Stimulated activated CD4-positive, alpha-beta T cell treated with anti-CD3 and anti-CD28 coated beads, Interleukin-15, amount 100 ng/mL, for 1 hour (primary cell): ENCODE measurements at places on chromosomes 2 and 18.

GRCh38 chr2:191462370-191462769 lies 215.6 kb upstream of the NABP1 start:
- DNase-seq, result no peak

GRCh38 chr2:162333968-162334367 lies 10.0 kb upstream of the GCA start:
- no peak for DNase-seq

DNA sequence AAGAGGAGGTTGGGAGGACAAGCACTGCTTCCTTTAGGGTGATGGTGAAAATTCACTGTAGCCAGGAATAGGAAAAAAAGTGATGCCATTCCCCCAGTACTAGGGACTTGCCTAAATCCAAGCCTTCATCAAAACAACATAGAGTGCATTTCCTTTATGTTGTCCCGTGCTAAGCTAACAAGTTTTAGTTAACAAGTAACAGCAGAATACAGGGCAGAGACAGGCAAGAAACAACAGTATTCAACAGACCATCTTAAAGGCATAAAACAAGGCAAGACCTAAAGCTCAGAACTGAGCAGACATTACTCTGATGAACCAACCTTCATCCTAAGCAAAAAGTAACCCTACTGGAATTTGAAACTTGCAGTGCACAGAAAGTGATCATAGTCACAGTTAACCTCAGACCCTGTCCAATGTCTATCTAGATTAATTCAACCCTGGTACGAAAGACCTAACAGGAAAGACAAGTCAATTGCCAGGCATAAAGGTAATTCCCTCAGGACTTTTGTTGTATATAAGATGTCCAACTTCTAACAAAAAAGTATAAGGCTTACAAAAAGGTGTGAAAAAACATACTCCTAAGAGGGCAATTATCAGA lies 34.4 kb upstream of the GALNT1 start:
- no peak for DNase-seq

- DNase-seq, result no peak
Observed at GRCh38 chr2:21415234-21415633, 291.5 kb downstream of the TDRD15 start.

DNA sequence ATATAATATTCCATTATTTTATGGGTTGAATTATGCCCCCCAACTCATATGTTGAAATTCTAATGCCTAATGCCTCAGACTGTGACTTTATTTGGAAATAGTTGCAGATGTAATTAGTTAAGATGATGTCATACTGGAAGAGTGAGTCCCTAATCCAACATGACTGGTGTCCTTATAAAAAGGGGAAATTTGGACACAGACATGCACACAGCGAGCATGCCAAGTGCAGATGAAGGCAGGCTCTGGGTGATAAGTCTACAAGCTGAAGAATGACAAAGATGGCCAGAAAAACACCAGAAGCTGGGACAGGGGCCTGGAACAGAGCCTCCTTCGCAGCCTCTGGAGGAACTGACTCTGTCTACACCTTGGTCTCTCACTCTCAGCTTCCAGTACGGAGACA lies 10.0 kb upstream of the ASAP2 start:
- DNase-seq, result no peak

DNA sequence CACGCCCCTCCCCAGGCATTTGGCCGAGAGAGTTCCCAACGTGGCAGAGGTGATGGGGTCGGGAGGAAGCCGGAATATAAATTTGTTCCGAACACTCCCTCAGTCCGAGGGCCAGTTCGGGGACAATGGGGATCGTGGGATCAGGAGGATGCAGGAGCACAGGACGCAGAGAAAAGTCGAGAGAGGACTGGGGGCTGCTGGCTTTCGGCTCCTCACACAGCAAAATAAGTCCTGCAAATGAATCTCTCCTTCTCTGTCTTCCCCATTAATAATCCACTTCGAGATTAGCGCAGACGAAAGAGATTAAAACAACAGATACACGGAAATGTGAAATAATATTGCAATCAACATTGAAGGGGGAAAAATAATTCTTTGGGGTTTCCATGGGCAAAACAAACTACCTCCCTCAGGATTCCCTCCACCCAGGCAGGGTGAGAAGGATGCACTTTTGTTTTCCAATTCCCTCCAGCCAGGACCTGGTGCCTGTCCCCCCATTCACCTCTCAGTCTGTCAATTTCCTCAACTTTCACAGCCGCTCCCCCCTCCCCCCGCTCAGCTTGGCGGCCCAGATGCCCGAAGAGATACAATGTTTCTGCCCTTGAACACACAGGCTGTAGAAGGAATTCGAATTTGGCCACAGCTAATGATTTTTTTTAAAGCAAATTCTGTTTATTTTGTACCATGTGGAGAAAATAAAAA lies 3.1 kb upstream of the ZEB2 start:
- DNase-seq, result no peak

- DNase-seq, result no peak
Observed at GRCh38 chr2:238790833-238791230, 57.1 kb upstream of the TWIST2 start.

GRCh38 chr2:227536445-227536844 lies 62.2 kb upstream of the SCYGR2 start:
- no peak for DNase-seq

DNA sequence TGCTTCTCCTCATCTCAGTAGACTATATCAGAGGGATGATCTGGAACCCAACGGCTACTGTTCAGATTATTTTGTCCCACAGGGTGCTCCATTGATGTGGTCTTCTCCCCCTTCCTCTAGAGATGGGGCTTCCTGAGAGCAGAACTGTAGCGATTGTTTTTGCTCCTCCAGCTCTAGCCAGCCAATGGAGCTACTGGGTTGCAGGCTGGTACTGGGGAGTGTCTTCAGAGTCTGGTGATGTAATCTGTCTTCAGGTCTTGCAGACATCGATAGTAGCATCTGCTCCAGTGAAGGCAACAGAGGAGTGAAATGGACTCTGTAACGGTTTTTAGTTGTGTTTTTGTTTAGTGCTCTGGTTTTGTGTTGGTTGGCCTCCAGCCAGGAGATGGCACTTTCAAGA lies 621.9 kb downstream of the RNF144A start:
- DNase-seq, result no peak

- DNase-seq, result no peak
Observed at GRCh38 chr2:112020561-112020960, 34.5 kb upstream of the TMEM87B start.

- DNase-seq, result no peak
Observed at GRCh38 chr2:111665011-111665410, 219.0 kb downstream of the ANAPC1 start.

DNA sequence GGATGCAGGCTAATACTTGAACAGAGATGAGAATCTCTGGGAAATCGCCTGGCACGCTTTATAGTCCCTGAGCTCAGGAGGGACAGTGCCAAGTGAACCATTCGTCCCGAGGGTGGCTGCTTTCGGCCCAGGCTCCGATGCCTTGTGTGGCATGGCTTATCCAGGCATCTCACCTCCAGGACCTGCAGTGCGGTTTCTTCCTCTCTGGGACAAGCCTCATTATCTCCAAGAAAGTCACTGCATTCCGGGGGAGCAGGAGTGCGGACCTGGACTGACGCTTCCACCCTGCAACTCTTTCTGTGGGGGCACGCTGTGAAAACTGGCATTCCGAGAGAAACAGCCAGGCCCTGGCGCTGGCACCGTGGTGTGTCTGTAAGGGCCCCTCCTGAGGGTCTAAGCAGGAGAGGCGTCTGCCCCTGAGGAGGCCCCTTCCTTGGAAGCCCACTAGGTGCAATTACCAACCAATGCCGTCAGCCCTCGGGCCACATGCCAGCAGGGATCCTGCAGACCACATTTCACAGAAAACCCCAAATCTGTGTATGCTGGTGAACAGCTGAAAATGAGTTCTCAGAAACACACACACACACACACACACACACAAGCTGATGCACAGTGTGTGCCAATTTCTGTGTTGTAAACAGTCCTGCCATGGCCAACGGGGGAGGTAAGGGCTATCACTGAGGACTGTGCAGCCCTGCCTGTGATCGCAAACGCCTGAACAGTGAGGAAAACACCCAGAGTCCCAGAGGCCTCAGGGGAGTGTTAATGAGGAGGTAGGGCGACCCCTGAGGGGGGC lies 351.9 kb upstream of the SALL3 start:
- DNase-seq, result no peak

GRCh38 chr2:12096788-12097449 lies 350.5 kb downstream of the LPIN1 start:
- DNase-seq, result no peak

GRCh38 chr2:119659601-119660342 lies 19.2 kb upstream of the TMEM177 start:
- no peak for DNase-seq

- no peak for DNase-seq
Observed at GRCh38 chr2:91748902-91749301, 3057.4 kb downstream of the RPIA start.

- DNase-seq, result no peak
Observed at GRCh38 chr2:48015421-48015820, 109.1 kb upstream of the FBXO11 start.

- no peak for DNase-seq
Observed at GRCh38 chr2:220077488-220077887, 450.1 kb downstream of the SLC4A3 start.

- DNase-seq, result no peak
Observed at GRCh38 chr18:3084206-3084605, 71.3 kb upstream of the LPIN2 start.

- DNase-seq, result no peak
Observed at GRCh38 chr2:235693279-235693678, 199.4 kb downstream of the AGAP1 start.

- no peak for DNase-seq
Observed at GRCh38 chr2:225173909-225174308, 131.6 kb upstream of the DOCK10 start.

- DNase-seq, result no peak
Observed at GRCh38 chr18:44987371-44987770, 306.7 kb downstream of the SETBP1 start.

- DNase-seq, result no peak
Observed at GRCh38 chr2:80058562-80058961, 246.0 kb downstream of the LRRTM1 start.

GRCh38 chr2:173252581-173252980 lies 102.1 kb upstream of the CDCA7 start:
- no peak for DNase-seq

DNA sequence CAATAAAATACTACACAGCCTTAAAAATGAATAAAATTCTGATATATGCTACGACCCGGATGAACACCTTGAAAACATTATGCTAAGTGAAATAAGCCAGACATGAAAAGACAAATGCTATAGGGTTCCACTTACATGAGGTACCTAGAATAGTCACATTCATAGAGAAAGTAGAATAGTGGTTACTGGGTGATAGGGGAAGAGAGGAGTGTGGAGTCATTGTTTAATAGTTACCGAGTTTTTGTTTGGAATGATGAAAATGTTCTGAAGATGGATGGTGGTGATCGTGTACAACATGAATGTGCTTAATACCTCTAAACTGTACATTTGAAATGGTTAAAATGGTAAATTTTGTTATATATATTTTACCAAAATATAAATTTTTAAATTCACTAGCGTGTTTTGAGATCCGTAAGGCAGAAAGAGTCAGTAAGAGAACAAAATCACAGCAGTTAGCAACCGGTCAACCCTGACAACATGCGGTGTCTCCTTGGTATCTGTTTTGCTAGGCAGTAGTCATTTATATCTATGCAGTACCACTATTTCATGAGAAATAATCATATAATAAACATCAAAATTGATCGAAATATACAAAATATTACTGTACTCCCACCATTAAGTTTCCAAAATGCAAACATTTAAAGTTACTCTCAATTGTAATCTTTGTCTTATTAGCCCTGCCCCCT lies 11.1 kb downstream of the SCN9A start:
- DNase-seq, result no peak

- no peak for DNase-seq
Observed at GRCh38 chr2:223148516-223148915, 96.5 kb downstream of the KCNE4 start.

- DNase-seq, result no peak
Observed at GRCh38 chr2:241842620-241843211, 16.0 kb downstream of the PDCD1 start.

DNA sequence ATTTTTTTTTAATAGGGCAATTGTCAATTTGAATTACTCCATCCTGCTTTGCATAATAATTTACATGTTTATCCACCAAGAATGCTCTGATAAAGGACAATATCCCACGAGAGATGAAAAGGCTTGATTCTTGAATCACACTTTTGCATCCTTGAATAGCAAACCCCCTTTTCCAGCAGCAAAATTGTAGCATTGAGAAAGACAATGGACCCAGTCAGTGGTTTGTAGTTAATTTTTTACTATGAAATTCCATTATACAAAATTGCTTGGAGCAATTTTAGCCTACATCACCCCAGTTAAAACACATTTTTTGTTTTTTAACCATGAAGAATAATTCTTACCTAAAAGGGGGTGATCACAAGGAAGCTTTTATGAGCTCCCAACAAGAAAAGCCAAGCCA lies 255.1 kb downstream of the RND3 start:
- DNase-seq, result no peak

GRCh38 chr2:237075749-237076599 lies 9.7 kb upstream of the COPS8 start:
- DNase-seq, result no peak
